Kidney epithelial cell (primary cell): ENCODE measurements at places on chromosomes 1 and 21.

DNA sequence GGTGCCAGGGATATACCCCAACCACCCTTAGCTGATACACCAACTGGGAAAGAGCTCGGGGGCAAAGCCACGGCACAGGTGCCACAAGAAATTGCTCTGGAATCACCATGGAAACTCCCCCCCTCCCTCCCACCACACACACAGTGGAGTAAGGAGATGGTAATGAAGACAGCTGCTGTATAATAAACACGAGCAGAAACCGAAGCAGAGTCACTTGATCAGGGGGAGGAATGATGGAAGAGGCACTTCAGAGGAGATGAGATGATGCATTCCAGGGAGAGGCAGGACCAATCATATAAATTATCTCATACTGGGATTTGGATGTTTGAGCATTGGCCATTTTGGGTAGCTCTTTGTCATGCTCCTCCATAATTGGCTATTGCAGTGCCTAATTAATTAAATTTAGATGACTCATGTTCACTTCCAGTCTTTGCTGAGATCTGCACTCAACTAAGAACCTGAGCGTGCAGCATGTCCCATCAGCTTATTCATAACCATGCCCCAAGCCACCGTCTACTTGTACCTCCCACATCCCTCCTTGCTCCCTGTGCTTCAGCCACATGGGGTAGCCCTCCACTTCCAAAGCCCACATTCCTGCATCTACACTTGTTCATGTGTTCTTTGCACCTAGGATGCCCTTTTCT lies 189.5 kb downstream of the ZSCAN20 start:
- DNase-seq, result no peak

GRCh38 chr1:107250169-107250568 lies 109.3 kb downstream of the NTNG1 start:
- peak; percentile 49 for DNase-seq

DNA sequence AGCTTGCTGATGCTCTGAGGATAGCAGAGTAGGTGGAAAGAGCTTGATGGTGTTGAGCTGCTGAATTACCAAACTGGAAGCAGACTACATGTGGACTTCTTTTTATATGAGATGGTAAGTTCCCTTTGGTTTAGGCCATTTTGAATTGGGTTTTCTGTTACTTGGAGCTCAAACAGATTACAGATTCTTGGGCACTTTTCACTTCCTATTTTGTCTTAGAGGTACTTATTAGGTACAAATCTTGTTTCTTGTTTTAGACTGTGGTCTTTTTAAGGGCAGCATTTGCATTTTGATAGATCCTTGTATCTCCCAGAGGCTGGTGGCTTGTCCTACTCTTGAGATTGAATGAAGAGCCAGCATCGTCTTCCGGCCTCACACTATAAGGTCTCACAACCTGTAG lies 70.2 kb downstream of the GADD45A start:
- DNase-seq, result no peak

- no peak for DNase-seq
Measured at GRCh38 chr1:27201295-27201694, 33.1 kb upstream of the WDTC1 start.

DNA sequence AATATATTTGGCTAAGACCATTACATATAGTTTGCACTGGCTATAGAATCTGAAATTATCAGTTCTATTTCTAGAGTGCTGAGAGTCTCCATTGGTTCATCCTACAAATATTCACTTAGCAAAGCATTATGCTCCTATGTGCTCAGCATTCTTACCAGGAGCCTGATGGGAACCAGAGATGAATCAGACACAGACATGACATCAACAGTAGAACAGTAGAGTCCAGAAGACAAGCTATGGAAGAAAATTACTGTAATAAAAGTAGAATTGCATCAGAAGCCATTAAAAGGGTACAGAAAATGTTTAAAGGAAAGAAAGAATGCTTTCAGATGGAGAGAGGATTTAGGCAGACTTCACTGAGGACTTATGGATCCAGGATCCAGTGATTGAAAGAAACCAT lies 271.7 kb upstream of the SNX7 start:
- no peak for DNase-seq

DNA sequence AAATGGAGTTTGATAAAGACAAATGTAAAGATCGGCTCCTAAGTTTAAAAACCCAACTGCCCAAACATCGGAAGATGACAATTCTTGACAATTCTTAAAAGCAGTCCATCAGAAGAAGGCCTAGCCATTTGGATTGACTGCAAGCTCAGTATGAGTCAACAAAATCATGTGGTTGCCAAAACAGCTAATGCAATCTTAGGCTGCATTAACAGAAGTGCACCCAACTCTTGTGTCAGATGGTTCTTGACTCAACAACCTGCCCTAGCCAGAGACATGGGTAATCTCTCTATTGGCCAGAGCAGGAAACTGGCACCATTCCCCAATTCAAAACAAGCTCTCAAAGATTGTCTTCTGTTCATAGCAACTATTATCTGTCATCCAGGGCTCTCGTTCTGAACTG lies 9.9 kb upstream of the NCF2 start:
- no peak for DNase-seq

GRCh38 chr1:219143735-219144134 lies 29.9 kb upstream of the LYPLAL1 start:
- DNase-seq, result no peak

DNA sequence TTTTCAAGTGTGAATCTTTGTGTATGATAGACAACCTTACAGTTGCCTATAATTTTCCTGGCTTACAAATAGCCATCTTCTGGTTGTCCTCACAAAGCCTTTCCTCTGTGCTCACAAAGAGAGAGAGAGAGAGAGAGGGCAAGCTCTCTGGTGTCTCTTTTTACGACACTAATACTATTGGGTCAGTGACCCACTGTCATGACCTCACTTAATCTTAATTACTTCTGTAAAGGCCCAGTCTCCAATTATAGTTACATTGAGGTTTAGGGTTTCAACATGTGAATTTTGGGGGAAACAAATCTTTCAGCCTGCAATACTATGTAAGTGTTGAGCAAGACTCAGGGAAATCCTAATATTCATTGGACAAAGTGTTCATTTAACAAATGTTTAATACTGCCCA lies 167.4 kb upstream of the COL11A1 start:
- no peak for DNase-seq

DNA sequence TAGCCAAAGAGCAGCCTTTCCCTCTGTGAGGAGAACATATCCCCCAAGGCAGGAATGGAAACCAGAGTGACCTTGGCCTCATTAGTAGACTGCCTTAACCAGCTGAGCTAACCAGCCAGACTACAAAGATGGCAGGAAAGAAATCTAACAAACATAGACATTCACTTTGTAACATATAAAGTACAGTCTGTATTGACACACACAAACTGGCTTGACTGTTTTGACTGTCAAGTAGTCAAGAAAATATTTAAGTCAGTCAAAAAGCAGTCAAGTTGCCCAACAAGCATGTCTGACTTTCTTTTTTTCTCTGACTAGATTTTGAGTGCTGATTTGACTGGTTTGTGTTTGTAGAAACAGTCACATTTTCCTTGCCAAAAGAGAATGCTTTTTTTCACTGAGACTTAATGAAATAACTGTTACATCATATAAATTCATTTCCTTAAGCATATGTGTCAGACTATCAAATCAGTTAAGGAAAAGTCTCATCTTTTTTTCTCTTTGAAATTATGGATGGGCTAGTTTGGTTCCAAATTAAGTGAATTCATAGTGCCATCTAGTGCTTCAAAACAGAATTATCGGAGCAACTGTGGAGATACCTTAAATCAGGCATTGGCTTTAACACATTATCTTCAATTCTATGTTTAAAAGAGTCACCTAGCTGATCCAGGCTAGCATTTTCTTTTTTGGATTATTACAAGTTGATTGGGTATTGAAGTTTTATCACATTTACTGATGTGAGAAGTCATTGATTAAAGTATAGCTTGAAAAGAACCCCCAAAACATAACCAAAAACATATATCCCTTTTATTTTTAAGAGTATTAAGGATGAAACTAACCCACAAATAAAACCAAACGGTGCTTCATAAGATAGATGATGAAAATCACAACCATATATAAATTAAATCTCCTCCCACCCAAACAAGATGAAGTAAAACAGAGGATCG lies 75.0 kb downstream of the ATP6V1G3 start:
- no peak for DNase-seq

DNA sequence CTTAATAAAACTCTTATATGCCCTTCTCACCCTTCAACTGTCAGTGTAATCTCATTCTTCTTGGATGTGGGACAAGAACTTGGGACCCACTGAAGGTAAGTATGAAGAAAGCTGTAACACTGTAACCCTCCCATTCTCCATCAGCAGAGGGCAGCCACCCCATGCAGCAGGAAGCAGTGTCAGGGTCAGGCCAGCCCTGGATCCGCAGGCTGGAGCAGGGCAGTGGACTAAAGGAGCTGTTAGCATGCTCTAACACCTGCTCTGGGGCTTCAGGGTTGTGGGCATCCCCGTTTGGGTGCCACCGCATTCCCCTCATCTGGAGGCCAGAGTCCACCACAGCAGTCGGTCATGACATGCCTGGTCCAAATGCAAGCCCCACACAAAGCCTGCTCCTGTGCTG lies 156.5 kb downstream of the HIVEP3 start:
- DNase-seq, result no peak

GRCh38 chr1:165067829-165068228 lies 288.7 kb downstream of the LMX1A start:
- DNase-seq, result no peak

DNA sequence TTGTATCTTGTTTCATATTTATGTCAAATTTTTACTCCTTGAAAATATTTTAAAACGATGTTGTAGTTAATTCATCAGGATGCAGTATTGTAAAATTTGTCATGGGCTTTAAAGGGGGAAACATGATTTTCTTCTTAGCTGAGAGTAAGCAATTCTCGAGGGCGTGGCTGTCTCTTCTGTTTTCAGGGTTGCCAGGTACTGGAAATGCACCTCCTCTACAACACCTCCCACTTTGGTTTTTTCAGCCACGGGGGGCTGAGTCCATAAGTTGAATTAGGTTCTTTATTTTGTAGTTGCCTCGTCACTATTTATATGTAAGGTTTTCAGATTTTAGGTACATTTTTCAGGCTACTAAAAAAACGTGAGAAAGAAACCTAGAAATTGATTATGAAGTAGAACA lies 64.0 kb downstream of the PRDM2 start:
- no peak for DNase-seq

DNA sequence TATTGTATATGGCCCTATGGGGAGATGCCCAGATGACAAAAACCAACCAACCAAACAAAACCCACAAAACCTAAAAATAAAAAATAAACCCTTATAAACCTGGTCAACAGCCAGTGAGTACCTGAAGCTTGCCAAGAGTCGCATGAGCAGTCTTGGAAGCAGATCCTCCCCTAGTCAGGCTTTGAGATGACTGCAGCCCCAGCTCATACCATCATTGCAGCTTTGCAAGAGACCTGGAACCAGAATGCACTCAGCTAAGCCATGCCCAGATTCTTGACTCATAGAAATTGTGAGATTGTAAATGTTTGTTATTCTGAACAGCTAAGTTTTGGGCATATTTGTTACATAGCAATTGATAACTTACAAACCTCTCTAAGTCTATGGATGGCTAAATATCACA lies 326.8 kb downstream of the HLX start:
- no peak for DNase-seq

GRCh38 chr1:19088717-19089442 lies 121.2 kb downstream of the UBR4 start:
- no peak for DNase-seq

DNA sequence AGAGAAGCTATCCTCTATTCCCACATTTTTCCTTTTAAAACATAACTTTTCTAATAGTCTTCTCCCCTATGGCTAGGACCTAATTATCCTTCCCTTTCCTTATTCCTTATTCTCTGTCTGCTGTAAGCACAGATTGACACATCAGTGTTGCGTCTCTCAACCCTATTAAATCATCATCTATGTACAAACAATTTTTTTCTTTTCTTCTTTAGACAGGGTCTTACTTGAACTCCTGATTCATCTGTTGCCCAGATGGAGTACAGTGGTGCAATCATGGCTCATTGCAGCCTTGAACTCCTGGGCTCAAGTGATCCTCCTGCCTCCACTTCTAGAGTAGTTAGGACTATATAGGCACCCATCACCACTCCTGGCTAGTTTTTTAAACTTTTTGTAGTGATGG lies 8.3 kb downstream of the KLHDC9 start:
- DNase-seq, result no peak

DNA sequence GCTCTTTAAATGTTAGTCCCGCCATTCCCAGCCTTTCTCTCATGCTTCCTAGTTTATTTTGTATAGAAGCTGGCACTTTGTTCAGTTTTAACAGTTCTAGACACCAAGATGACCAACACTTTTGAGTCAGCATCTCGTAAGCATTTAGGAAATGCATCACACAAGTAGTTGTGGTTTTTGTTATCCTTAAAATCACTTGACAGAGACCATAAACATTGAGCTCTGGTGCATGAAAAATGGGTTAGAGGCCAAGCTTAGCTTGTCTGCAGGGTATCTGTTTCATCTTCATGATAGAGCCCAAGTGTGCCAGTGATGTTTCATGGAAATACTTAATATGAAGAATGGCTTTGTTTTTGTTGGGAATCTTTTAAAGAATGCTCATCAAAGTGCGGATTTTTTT lies 159.7 kb downstream of the DISP1 start:
- DNase-seq, result peak; percentile 63

- DNase-seq, result no peak
Measured at GRCh38 chr1:181601186-181601950, 118.1 kb downstream of the CACNA1E start.

- no peak for DNase-seq
Measured at GRCh38 chr1:111758373-111758772, 2.7 kb downstream of the DDX20 start.

- DNase-seq, result no peak
Measured at GRCh38 chr1:156862997-156863599, 2.4 kb downstream of the NTRK1 start.

- DNase-seq, result no peak
Measured at GRCh38 chr21:41008351-41008750, 159.6 kb upstream of the BACE2 start.

- DNase-seq, result no peak
Measured at GRCh38 chr1:117653195-117653594, 47.3 kb downstream of the TENT5C start.

DNA sequence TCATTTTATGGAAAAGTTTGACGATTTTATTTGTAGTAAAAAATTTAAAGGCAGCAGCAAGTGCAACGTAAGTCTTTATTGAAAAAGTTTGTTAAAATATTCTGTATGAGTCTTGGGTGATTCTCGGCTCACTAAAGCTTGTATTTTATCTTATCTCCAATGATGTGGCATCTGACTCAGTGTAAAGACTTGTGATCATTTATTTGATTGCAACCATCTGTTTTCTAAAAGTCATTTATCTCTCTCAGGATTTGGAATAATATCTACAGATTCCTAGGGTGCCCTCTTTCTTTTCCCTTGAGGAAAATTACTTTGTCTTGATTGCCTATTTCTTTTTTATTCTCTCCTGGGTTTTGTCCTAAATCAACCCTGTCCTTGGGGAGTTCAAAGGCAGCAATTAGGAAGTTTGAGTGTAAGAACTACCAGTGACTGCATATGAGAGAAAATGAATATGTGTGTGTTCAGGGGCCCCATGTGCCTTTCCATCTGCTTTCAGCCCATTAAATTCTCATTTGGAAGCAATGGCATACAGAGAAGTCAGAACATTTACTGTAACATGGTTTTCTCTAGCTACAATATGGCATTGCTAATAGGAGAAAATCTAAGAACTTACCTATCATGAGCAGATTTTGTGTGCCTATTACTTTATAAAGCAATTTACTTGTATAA lies 575.0 kb upstream of the CHRM3 start:
- DNase-seq, result no peak
